ENCODE measurements at places on chromosomes 5 and 9.

- peak; percentile 56 for DNase-seq
These were observed 28.8 kb downstream of the TMEM174 start for GRCh38 chr5:73201547-73202513.

DNA sequence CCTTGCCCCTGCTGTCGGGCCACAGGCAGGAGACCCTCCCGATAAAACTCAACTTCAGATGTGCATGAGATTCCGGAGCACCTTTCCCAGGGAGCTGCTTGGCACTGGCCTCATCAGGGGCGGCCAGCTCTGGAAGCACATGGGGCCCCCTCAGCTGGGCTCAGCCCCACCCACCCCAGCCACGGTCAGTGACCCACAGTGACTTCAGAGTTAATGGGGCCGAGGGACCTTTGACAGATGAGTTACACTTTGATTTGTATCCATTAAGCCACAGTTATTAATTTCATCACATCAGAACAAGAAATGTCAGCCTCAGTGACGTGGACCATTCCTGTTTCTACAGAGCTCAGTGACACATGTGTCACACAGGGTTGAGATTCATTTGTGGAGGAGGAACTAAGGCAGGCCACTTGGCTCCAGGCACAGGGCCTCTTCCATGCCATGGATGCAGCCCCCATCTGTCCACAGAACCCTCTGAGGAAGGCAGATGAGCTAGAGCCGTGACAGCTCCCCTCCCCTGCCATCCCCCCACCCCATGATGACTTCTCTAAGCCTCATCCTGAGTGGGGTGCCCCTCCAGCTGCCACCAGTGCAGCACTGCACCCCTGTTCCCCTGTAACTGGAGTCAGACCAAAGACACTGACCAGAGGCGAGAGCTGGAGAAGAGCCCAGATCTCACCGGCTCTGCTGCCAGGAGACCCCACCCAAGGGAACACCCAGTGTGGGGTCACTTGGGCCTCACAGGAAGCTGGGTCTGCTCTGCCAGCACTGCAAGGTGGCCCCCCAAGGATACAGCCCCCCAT lies 69.4 kb upstream of the ADAMTS2 start:
- no peak for DNase-seq

DNA sequence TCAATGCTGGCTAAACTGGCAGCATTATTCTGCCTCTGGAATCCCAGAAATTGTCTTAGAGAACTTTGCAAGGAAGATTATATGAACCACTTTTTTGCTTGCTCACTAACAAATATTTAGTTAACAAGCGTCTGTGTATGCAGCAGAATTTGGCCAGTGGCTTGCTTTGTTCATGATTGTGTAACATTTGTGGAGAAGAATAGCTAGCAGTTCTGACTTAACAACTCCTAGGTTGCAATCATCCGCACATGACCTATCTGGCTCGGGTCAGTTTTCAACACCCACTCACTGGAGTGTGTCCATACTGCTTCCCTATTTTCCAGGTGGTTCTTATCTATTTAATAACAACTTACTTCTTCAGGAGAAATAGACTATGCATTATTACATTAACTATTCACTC lies 98.5 kb downstream of the SNX18 start:
- no peak for DNase-seq

GRCh38 chr5:1651971-1652872 lies 128.5 kb upstream of the LPCAT1 start:
- no peak for DNase-seq

- DNase-seq: no peak
These were observed 64.7 kb upstream of the PALM2AKAP2 start for GRCh38 chr9:109715344-109715743.

All from stimulated activated CD4-positive, alpha-beta T cell treated with anti-CD3 and anti-CD28 coated beads, Interleukin-15, amount 100 ng/mL, for 48 hours (primary cell).